ENCODE measurements at places on chromosomes 7 and 10. TPM values are rescaled to one million over a fixed set of nuclear protein-coding genes. Genes with fewer than 3 reads are reported as not detected.

DNA sequence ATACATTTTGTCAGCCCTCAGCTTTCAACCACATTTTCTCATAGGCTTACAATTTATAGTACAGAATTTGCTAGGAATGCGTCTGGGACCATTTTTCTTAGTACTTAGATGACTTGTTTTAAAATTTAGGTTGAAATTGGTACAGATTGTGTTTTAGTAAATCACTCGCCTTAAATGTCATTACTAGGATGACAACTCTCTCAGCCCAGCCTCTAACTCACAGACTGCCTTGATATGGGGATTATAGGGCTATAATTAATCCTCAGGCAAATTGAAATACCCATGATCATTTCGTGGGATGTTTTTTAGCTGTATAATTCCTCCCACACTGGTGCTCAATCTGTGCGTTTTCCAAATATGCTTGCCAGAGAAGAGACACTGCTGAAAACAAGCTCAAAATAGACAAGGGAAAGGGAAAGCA is 299.7 kb upstream of the AKR1E2 start:
- H3K27ac ChIP-seq = no peak overlapping the region
- no peak overlapping the region for H3K4me3 ChIP-seq
- H3K27me3 ChIP-seq = no peaks in the 10 kb centered on the region
- no peaks in the 10 kb centered on the region for H3K36me3 ChIP-seq
- no peaks in the 10 kb centered on the region for H3K4me1 ChIP-seq

DNA sequence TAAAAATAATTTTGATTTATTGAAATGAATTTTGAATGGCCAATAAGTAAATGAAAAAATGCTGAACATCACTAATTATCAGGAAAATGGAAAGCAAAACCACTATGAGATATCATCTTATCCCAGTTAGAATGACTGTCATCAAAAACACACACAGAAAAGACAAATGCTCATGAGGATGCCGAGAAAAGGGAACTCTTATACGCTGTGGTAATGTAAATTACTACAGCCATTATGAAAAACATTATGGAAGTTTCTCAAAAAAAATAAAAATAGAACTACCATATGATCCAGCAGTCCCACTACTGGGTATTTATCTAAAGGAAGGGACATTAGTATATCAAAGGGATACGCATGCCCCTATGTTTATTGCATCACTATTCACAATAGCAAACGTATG is 15.8 kb downstream of the SCIN start:
- no peak for DNase-seq
- no peaks in the 10 kb centered on the region for H3K36me3 ChIP-seq
- H3K4me1 ChIP-seq = no peaks in the 10 kb centered on the region

GRCh38 chr10:103569896-103570295 is 76.4 kb downstream of the NEURL1 start:
- no peaks in the 10 kb centered on the region for H3K27me3 ChIP-seq
- no peaks in the 10 kb centered on the region for H3K36me3 ChIP-seq
- no peak overlapping the region for H3K4me3 ChIP-seq
- no peak for DNase-seq

DNA sequence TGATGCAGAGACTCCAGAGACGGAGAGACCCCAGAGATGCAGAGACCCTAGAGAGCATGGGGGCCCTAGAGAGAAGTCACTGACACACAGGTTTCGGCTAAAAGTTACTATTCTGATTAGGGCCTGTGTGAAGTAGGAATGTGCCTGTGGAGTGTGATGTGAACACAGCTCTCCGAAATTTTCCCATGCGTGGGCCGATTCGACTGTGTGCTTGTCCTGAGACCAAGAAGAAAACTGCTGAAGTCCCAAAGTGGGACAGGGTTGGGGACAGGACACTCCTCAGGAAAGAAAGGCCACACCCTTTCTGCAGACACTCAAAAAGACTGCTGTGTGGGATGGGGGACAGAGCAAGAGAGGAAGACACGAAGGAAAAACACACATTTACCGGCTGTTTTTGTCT is 533.5 kb downstream of the PTPRN2 start:
- DNase-seq = no peak
- H3K4me1 ChIP-seq = no peaks in the 10 kb centered on the region
- no peak overlapping the region for H3K27ac ChIP-seq
- no peak overlapping the region for H3K4me3 ChIP-seq
- H3K27me3 ChIP-seq = no peaks in the 10 kb centered on the region

DNA sequence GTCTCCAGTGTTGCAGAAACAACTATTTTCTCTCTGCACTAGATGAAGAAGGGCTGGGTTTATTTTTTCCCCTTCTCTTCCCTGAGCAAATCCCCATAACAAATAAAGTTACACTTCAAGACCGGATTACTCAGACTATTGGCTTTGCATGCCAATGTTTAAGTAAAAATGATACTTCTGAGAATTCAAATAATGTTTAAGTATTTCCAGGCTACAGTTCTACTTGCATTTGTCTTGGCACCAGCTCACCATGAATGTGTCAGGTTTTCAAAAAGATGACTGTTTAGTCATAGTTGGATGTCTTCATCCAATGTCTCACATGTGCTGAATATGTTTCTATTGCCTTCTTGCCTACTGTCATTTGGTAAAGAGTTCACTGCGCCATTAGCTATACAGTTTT is 912.6 kb downstream of the GATA3 start:
- H3K27me3 ChIP-seq = no peaks in the 10 kb centered on the region
- no peak overlapping the region for H3K4me3 ChIP-seq
- DNase-seq = no peak
- H3K4me1 ChIP-seq = no peaks in the 10 kb centered on the region

- H3K4me1 ChIP-seq = peaks cover 14% of the 10 kb centered on the region
- H3K27me3 ChIP-seq = no peaks in the 10 kb centered on the region
- H3K4me3 ChIP-seq = no peak overlapping the region
- no peaks in the 10 kb centered on the region for H3K36me3 ChIP-seq
Observed at GRCh38 chr10:116671274-116671926, 50.6 kb downstream of the PNLIPRP2 start.

GRCh38 chr10:99058762-99059161 is 176.9 kb downstream of the HPSE2 start:
- H3K4me3 ChIP-seq = no peak overlapping the region
- no peaks in the 10 kb centered on the region for H3K36me3 ChIP-seq
- DNase-seq = no peak
- no peaks in the 10 kb centered on the region for H3K27me3 ChIP-seq
- no peak overlapping the region for H3K27ac ChIP-seq

DNA sequence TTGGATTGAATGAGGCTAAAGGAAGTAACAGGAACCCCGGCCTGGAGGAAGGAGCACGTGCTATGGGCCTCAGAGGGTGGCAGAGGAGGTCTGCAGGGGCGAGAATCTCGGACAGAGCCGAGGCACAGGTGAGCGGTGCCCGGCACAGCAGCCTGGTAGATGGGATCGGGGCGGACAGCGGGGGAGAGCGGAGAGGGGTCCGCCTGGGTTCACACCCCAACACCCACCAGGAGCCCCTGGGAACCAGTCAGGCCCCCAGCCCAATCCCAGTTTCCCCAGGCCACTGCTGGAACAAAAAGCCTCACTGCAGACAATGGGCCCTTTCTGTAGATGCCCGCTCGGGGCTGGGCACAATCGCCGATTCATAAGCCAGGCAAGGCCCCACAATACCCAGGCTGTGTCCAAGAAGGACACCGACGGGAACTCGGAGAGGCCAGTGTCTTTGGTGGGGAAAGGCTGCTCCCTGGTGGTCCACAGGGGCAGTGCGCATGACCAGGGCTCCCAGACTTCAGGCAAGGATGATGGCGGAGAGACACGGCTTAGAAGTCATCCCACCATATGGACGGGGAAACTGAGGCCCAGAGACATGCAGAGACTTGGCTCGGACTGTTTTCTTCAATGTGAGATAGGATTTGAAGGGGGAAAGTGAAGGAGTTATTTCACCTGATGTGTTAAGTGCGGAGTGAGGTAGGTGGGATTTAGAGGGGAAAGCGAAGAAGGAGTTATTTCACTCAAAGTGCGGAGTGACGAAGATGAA is 106.9 kb upstream of the GPR26 start:
- no peak overlapping the region for H3K4me3 ChIP-seq
- no peaks in the 10 kb centered on the region for H3K4me1 ChIP-seq
- DNase-seq = peak; percentile 65
- no peaks in the 10 kb centered on the region for H3K27me3 ChIP-seq
- no peak overlapping the region for H3K27ac ChIP-seq
- H3K36me3 ChIP-seq = no peaks in the 10 kb centered on the region

- no peaks in the 10 kb centered on the region for H3K4me1 ChIP-seq
- H3K36me3 ChIP-seq = no peaks in the 10 kb centered on the region
- peak; percentile 44 for DNase-seq
- H3K27ac ChIP-seq = no peak overlapping the region
- H3K27me3 ChIP-seq = no peaks in the 10 kb centered on the region
- no peak overlapping the region for H3K4me3 ChIP-seq
Observed at GRCh38 chr7:132428247-132428919, 147.9 kb downstream of the PLXNA4 start.

DNA sequence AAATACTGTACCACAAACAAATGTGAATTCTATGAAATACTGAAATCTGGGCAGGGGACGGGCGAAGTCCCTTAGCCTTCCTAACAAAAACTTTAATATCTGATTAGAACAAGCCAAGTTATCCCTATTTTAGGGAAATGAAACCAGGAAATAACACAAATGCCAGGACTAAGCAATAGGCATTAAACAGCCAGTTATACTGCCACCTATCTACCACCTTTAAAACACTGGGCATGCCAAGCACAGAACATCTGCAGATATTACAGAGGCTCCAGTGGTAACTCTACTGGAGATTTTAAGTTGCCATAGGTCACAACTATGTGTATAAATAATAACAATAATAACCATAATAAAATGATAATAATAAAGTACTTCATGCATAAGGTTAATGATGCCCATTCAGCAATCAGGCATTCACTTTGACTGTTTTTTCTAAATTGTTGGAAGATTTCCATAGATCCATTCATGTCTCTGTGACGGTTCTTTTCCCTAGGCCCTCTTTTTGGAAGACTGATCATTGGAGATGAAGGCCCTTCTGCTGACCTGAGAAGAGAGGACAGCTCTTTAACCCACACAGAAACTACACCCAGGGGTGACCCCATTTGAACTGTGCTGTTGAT is 195.7 kb downstream of the CACNA2D1 start:
- H3K27ac ChIP-seq = no peak overlapping the region
- H3K4me1 ChIP-seq = no peaks in the 10 kb centered on the region
- no peaks in the 10 kb centered on the region for H3K27me3 ChIP-seq
- no peak for DNase-seq
- no peaks in the 10 kb centered on the region for H3K36me3 ChIP-seq
- no peak overlapping the region for H3K4me3 ChIP-seq

DNA sequence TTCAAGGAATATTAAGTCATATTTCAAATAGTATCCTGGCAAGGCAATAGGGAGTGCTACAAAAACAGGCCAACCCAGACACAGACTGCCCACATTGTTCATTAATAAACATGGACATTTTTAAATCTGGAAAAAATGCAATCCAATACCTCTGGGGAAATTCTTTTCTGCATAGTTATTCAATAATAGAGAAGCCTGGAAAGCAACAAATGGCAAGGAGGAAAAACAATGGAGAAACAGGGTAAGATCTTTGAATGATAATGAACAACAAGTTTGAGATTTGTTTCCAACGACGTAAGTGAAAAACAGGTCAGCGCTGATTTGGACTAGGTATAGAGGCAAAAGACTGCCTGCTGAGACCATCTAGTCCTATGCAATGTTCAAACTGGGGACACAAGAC is 44.7 kb upstream of the ZNF800 start:
- no peaks in the 10 kb centered on the region for H3K36me3 ChIP-seq
- H3K4me1 ChIP-seq = no peaks in the 10 kb centered on the region
- H3K4me3 ChIP-seq = no peak overlapping the region
- no peak for DNase-seq
- H3K27ac ChIP-seq = no peak overlapping the region

DNA sequence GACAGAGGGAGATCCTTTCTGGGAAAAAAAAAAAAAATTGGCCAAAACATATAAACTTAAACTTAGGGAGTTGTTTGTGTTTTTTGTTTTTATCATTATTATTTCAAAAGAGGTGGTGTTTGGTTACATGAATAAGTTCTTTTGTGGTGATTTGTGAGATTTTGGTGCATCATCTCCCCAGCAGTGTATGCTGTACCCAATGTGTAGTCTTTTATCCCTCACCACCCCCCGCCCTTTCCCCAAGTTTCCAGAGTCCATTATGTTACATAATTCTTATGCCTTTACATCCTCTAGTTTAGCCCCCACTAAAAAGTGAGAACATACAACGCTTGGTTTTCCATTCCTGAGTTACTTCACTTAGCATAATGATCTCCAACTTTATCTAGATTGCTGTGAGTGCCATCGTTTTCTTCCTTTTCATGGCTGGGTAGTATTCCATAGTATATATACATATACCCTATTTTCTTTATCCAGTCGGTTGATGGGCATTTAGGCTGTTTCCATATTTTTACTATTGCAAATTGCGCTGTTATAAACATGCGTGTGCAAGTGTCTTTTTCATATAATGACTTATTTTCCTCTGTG is 148.1 kb upstream of the ZNF92 start:
- DNase-seq = no peak
- H3K4me1 ChIP-seq = no peaks in the 10 kb centered on the region
- H3K36me3 ChIP-seq = no peaks in the 10 kb centered on the region
- no peak overlapping the region for H3K4me3 ChIP-seq
- H3K27me3 ChIP-seq = no peaks in the 10 kb centered on the region

The SH2D4B gene
- total RNA-seq = not detected

The FBXO24 gene
- total RNA-seq = 1.2 TPM

The AKR1C8 gene
- not detected for total RNA-seq

The COL28A1 gene
- 6.2 TPM for total RNA-seq

The LSM5 gene
- total RNA-seq = 45.9 TPM

The UBN2 gene
- 7.1 TPM for total RNA-seq

The CALY gene
- total RNA-seq = not detected

The PDIA4 gene
- total RNA-seq = 67.6 TPM

All from adrenal gland (tissue), 19 donors.